Activated CD4-positive, alpha-beta T cell treated with anti-CD3 and anti-CD28 coated beads for 48 hours (primary cell): ENCODE measurements at places on chromosomes 2 and 18.

GRCh38 chr18:48742706-48743475, 204.1 kb downstream of the CTIF start:
- no peak for DNase-seq

DNA sequence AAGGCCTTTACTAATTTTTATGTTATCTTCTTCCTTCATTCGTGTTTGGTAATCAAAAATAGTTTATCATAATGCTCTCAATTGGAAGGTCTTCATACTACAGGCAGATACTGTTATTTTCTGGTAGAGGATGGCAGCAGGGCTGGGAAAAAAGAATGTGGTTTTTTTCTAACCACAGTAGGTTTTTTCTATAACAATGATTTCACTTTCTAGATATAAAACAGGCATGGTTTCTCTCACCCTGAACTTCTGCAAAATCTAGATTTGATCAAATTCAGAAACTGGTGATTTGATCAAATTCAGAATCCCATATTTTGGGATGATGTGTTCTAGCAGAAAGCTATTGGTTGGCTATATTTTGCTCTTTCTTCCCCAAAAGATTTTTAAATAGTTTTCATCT, 27.6 kb downstream of the BCL11A start:
- DNase-seq = no peak

DNA sequence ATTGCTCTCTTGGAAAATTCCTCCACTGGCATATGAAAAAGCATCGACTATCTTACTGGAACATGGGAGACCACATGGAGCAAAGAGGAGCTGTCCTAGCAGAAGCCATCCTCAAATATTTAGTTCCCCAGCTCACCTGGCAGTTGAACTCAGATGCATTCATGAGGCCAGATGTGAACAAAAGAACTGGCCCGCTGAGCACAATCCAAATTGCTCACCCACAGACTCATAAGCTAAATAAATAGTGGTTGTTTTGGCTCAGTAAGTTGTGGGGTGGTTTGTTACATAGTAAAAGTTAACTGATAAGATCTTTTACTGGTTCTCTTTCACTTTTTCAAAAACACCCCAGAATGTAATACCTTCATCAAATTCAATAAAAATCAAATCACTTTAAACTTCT, 108.6 kb upstream of the CWC22 start:
- no peak for DNase-seq

- DNase-seq = no peak
Measured at GRCh38 chr18:51337406-51337805, 139.9 kb upstream of the MEX3C start.

- DNase-seq = no peak
Measured at GRCh38 chr18:6878556-6879297, 149.2 kb downstream of the ARHGAP28 start.

- DNase-seq = no peak
Measured at GRCh38 chr18:30763902-30764350, 278.6 kb downstream of the DSC3 start.
